Calu3 (cell line): ENCODE measurements at places on chromosomes 1 and 21.
A peak's percentile ranks its signal among the peaks of the same experiment; 100 is the strongest.

- no peak for DNase-seq
Observed at GRCh38 chr1:115429241-115429640, 91.2 kb upstream of the NGF start.

GRCh38 chr1:206521127-206521526 lies 13.8 kb downstream of the RASSF5 start:
- DNase-seq: peak; percentile 38

DNA sequence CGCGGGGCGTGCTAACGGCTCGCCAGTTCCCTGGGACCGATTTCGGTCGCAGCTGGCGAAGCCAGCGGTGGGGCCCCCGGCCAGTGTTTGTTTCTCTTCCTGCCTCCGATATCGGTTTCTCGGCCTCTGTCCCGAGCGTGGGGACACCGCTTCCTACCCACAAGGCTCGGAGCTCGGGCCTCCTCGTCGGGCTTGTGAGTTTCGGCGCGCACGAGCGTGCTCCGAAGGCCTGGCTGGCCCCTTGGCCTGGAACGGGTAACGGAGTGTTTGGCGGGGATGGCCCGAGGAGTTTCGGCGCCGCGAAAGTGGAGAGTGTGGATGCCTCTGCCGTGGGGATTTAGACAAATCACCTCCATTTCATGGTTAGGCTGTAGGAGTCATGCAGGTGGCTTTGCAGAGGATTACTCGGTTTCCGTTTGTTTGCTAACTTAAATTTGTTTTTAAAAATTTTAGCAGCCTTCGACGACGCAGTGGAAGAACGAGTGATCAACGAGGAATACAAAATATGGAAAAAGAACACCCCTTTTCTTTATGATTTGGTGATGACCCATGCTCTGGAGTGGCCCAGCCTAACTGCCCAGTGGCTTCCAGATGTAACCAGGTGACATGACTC lies 559 bp downstream of the RBBP4 start:
- no peak for DNase-seq

DNA sequence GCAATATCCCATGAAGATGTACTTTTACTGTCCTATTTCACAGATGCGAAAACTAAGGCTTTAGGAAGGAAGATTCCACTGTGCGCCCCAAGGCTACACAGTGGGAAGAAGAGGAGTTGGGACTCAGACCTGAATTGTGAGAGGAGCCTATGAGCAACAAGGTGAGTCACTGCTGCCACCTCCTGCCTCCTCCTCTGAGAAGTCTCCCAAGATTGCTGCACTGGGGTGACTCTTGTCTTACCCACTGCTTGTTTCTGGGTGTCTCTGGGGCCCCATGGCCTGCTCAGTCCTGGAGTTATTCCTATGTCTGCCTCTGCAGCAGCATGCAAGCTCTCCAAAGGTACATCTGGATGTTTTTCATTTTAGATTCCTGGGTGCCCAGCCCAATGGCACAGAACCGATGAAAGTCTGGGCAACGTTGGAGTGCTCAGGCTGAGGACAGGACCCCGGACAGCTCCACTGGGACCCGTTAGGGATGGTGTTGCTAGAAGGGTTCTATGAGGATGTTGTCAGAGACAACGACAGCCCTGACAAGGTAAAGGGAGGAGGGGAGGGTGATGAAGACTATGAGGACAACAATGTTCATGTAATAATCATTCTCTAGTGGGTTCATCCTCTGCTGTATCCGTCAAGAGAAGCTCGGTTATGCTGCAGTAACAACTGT lies 11.0 kb upstream of the C1QA start:
- no peak for DNase-seq
